ENCODE measurements at places on chromosomes 16 and 17.

GRCh38 chr17:71458322-71458721 is 662.5 kb upstream of the SOX9 start:
- no peak for DNase-seq

- no peak for DNase-seq
These were observed 32.8 kb downstream of the DHX38 start for GRCh38 chr16:72126429-72126765.

DNA sequence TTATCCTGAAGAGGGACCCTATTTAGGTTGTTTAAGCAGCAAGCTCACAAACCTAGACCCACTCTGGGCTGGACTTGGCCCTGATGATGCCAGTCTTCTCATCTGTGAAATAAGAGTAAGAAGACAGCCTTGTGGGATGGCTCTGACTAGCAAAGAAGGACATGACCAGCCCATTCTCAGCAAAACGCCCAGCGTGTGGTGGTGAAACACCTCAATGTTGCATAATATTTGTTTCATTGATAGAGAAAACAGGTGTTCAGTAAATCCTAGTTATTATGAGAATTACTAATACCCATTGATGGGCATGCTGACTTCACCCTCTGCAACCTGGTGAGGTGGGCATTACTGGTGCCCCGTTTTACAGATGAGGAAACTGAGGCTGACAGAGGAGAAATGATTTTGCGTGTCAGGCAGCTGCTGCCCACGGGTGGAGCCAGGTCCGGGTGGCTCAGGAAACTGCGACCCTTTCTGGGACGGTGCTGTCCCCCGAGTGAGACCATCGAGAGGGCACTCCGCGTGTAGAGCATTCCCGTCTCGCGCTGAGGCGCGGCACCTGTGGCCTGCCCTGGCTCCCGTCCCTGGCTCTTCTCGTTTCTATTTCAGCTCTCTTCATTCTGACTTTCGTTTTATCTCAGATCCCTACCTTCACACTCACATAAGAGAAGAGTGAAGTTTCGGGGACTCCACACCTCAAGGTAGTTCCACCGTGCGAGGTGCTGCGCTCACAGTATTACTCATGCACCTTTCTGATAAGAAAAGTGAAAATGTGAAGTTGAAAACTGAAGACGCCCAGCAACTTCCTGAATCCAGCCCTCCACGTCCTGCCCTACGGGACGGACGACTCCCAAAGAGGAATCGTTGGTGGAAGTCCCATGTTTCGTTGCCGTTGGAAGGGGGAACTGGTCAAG is 48.5 kb downstream of the IRF8 start:
- no peak for DNase-seq

- peak; percentile 44 for DNase-seq
These were observed 868 bp downstream of the KCNJ12 start for GRCh38 chr17:21376759-21377690.

DNA sequence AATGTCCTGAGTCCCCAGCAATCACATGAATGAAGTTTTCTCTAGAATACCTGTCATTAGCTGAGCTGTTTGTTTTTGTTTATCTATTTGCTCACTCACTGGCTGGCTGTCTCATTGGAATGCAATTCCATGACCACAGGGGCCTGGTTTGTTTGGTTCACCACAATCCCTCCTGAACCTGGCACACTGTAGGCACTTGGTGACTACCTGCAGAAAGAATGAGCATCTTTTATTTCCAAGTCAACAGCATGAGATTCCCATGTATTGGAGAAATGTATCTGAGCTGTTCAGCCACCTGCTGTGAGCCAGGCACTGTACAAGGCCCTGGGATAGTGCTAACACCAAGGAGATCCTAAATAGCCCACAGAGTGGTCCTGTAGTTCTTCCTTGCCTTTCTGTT is 345.1 kb downstream of the XYLT1 start:
- DNase-seq: no peak

- DNase-seq: no peak
These were observed 47.8 kb downstream of the MRC2 start for GRCh38 chr17:62675260-62675659.

DNA sequence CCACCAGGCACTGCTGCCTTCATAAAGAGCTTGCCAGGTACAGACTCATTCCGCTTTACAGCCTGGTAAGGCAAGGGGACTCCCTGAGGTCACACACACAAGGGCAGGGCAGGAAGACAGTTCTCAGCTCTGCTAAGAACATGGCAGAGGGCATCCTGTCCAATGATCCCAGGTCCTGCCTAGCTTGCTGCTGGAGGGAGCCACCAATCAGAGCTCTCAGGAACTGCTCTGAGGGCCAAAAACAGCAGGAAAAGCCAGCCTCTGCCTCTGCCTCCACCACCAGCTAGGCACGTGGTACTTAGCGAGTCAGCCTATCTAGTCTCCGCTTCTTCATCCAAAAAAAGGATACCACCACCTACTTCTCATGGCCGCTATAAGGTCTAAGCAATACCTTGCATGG is 66.1 kb downstream of the GTF3C1 start:
- no peak for DNase-seq

GRCh38 chr17:44747566-44747965 is 11.2 kb upstream of the ADAM11 start:
- no peak for DNase-seq

DNA sequence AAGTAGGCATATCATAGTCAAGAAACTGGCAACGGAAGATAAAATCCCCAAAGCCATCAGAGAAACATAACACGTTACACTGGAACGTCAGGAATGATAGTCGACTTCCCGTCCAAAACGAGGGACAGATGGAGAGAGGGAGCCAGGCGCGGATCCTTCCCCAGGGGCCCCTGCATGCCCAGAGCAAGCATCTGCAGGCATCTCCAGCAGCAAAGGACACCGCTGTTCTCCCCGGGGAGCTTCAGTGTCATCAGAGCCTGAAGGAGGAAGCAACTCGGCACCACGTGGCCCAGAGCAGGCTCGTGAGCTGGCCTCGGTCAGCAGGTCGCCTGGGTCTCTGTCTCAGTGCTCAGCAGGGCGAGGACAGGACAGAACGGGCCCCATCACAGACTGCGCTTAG is 50.1 kb downstream of the LMF1 start:
- no peak for DNase-seq

GRCh38 chr17:38730526-38731379 is 612 bp downstream of the CISD3 start:
- peak; percentile 49 for DNase-seq
